ENCODE measurements at places on chromosomes 12 and 14.

DNA sequence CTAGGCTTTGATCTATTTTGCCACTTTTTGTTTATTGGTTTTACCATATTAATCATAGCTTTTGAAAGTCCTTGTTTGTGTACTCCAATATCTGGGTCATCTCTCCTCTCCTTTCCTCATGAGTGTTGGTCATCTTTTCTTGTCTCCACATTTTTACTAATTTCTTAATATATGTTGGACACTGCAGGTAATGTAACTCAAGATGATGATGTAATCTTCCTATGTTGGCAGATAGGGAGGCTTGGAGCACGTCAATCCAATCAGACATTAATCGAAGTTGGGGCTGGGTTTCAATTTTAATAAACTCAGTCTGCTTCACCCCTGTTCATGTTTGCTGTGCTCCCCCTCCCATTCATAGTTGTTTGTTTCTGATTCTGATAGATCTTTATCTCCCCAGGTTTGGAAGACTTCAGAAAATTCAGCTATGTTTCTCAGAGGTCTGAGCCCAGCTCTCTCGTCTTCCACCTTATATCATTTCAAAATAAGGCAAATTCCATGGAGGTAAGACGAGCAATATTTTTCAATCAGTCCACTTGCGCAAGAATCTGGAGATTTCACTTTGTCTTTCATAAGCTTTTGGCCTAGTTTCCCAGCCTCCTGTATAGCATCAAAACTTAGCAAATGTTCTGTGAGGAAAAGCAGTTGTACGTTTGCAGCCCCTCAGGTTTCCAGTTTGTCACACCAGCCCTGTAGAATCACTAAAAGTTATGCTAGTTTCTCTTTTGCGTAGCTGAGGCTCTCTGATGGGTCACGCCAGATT lies 504.1 kb downstream of the TMTC2 start:
- no peak for DNase-seq

- DNase-seq: no peak
Measured at GRCh38 chr12:48972213-48972951, 847 bp upstream of the WNT10B start.

DNA sequence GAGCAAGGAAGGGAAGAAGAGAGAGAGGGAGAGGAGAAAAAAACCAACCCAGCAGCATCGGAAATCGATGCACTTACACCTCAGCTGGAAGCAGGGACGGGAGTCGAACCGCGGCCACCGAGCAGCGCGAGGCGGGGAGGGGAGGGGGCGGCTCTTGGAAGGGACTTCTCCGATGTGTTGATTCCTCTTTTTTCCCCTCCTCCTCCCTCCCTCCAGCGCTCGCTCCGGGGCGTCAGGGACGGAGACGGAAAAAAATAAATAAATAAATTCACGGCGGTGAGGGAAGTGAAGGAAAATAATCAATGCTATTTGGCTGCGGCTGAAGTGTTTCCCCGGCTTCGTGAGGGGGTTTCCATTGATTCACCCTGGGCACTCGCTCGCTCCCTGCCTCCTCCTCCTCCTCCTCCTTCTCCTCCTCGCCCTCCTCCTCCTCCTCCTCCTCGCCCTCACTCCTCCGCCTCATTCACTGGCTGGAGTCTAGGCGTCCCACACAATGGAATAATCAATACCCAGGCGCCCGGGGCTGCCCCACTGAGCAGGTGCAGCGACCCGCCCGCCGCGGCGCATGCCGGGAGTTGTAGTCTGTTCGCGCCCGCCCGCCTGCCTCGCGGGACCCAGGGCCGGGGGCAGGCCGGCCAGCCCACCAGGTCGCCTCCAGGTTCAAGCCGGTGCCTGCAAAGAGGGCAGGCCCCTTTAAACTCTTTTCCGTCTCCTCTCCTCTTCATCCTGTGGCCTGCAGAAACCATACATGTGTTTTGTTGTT lies at the start of gene ZFHX2:
ZFHX2 (minus strand) TSS at position 500 of the 763 bp plus-strand sequence. CDS start 16,440 bp downstream, outside the sequence.
- DNase-seq: peak; percentile 63

GRCh38 chr14:94599656-94600004 lies 12.6 kb upstream of the SERPINA3 start:
- DNase-seq: no peak

- no peak for DNase-seq
Measured at GRCh38 chr12:42090899-42091298, 53.8 kb downstream of the GXYLT1 start.

- no peak for DNase-seq
Measured at GRCh38 chr12:107684029-107684795, 1.4 kb upstream of the PWP1 start.

DNA sequence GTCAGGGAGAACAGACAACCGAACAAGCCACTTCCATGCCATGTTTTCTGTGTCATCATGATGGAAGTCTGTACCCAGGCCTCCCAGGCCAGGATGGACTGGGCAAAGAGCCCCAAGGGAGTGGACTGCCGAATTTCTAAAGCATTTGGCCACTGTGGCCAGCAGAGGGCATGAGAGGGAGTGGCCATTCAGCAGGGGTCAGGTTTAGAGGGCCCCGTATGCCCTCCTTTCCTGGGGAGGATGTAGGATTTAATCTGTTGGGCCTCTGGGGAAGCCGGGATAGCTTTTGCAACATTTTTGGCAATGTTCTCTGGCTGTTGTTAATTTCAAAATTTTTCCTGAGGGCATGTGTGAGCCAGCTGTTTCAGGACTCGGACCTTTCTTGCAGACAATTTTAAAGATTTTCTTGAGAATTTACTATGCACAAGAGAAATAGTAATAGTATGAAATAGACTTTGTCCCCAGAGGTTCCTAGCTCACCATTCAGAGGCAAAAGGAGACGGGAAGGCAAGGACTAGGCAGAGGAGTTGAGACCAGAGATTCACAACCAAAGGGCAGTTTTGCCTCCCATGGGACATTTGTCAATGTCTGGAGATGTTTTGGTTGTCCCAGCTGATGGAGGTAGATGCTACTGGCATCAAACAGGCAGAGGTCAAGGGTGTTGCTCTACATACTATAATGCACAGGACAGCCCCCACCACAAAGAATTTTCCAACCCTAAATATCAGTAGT lies 18.0 kb downstream of the ACACB start:
- DNase-seq: no peak

- DNase-seq: peak; percentile 67
Measured at GRCh38 chr14:75295491-75296345, 17.1 kb downstream of the FOS start.

DNA sequence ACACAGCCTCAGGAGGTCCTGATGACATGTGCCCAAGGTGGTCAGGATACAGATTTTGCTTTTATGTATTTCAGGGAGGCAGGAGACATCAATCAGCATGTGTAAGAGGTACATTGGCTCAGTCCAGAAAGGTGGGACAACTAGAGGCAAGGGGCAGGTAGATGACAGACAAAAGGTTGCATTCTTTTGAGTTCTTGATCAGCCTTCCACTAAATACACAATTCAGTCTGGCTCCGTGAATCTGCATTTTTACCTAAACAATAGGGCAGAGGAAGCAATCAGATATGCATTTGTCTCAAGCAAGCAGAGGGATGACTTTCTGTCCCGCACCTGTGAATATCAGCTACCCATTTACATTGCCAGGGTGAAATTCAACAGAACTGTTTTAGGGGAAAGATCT lies 178.6 kb downstream of the KSR2 start:
- DNase-seq: no peak

DNA sequence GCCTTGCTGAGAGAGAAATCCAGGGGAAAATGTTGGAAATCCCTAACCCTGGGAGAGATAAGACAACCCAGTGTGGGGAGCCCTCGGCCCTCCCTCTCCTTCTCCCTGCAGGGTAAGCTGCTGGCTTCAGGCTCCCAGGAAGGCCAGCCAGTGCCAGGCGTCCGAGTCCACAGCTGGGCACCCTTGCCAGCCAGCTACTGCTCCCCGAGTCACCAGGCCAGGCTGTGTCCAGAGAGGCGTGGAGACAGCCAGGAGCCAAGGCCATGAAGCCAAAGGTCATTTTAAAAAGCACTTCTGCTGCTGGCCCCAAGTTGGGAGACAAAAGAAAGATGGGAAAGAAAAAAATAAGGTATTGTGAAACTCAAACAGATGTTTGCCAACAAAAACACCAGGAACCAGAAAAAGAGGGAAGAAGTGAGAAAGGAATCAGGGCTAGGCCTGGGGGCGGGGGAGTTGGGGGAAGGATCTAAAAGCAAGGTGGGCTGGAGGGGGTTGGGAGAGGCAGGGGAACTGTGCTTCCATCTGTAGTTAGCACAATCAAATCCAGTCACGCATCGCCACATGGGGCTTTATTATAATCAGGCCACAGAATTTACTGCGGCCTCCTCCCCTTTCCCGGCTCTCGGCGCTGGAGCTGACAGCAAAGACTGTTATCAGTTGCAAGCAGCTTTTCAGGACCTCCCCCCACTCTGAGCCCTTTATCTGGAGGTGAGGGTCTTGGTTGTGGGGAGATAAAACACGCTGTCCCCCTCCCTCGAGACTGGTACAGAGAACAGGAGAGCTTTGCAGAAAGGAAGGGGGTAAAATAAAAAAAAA lies 33.5 kb downstream of the RBM19 start:
- DNase-seq: no peak

- no peak for DNase-seq
Measured at GRCh38 chr12:66623455-66623854, 55.4 kb downstream of the GRIP1 start.

GRCh38 chr14:65958664-65959562 lies 527.3 kb upstream of the CCDC196 start:
- DNase-seq: no peak

- DNase-seq: no peak
Measured at GRCh38 chr14:56212521-56212920, 94.3 kb downstream of the PELI2 start.

DNA sequence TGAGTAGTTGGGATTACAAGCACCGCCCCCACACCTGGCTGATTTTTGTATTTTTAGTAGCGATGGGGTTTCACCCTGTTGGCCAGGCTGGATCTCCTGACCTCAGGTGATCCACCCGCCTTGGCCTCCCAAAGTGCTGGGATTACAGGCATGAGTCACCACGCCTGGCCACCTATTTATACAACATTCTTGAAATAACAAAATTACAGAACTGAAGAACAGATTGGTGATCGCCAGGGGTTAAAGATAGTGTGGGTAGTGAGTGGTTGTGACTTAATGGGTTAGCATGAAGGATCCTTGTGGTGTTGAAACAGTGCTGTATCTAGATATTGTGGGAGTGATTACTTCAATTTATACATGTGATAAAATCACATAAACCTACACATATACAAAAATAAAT lies 7.4 kb downstream of the GLIPR1L1 start:
- DNase-seq: no peak

GRCh38 chr14:96136371-96137005 lies 68.2 kb upstream of the BDKRB2 start:
- DNase-seq: no peak

GRCh38 chr12:58977476-58977875 lies 57.2 kb upstream of the LRIG3 start:
- DNase-seq: no peak

DNA sequence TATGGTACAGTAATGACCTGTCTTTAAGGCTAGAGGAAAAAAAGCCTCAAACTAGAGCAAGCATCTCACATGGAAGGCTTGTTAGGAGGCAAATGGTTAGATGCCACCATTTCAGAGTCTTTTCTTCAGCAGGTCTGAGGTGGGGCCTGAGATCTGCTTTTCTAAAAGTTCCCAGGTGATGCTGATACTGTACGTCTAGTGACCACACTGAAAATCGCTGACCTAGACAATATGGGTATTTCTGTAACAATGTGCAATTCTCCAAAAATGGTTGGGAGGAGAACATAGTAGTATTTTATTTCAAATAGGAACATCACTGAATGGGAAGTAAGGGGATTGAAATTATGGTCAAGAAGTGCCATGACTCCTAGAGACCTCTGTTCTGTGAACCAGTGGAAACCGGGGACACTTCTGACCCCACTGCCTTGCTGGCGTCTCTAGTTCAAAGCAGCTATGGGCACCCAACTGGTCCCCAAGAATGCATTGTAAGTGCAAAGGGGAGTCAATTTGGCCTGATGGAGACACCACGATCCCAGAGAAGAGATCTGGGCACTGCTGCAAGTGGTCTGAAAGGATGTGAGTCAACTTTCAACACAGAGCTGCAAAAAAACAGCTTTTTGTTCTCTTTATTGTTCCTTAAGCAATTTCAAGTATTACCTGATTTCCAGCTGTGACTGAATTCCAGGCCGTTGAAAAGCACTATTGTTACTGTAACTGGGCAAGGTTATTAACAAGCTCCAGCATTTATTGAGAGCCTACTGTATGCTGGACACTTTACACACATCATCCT lies 54.4 kb upstream of the PLEKHG7 start:
- DNase-seq: no peak

DNA sequence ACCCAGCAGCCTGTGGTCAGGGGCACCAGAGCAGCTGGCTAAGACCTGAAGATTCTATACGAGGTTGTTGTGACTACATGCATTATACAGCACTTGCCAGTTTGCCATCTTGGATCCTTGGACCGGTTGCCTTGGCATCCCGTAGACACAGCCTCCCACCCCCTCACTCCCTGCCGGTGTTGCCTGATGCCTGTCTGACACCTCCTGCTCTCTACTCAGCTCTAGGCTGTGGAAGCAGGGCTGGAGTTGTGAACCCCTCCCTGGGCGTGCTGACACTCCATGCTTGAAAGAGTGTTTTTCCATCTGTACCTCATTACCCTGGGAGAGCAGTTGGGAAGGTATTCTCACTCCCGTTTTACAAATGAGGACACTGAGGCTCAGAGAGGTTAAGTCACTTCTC lies 2.5 kb downstream of the CHGA start:
- DNase-seq: no peak

DNA sequence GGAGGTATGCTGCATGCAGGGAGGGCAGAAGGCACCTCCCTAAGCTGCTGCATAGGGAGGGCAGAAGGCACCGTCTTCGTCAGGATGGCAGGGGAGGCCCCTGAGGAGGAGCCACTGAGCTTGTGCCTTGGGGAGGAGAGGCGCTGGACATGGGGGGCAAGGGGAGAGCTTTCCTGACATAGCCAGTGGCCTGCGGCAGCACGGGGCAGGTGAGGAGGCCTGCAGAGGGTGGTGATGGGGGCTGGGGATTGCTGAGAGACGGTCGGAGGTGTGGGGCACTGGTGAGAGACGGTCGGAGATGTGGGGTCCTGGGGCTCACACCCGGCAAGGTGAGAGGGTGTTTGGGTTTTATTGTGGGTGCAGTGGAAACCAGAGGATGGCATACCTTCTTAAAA lies 10.4 kb upstream of the BDKRB2 start:
- DNase-seq: no peak

DNA sequence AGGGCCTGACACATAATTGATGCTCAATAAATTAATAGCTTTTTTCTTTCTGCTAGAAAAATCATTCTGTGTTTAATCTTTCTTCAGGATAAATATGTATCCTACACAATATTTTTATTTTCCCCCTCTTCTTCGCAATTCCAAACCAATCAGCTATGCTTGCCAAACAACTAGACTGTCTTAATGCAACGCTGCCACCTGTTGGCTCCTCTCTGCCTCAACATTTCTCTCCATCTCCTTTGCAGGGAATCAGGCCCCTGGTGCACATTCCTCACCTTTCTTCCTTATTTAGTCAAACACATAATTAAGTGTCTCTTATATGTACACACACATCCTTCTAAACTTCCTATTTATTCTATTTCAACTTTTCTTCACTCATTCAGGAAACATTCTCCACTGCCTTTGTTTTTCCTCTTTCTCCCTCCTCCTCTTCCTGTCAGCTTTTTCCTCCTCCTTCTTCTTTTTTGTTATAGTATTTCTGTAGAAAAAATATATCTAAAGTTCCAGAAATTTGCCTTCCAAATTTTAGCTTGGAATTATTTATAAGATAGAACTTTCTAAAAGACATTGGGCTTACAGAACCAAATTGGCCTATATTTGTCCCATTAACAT lies 406.0 kb downstream of the PRKD1 start:
- DNase-seq: no peak

- no peak for DNase-seq
Measured at GRCh38 chr12:1499351-1499750, 95.0 kb downstream of the FBXL14 start.

- DNase-seq: no peak
Measured at GRCh38 chr14:99675951-99676350, 8.1 kb upstream of the CYP46A1 start.

GRCh38 chr12:51318846-51319599 lies 5.0 kb downstream of the BIN2 start:
- DNase-seq: peak; percentile 39

Data from RPMI8226 (cell line).